Right hindlimb (tissue), 1 donor: ENCODE measurements at places on chromosomes 6 and 20.

DNA sequence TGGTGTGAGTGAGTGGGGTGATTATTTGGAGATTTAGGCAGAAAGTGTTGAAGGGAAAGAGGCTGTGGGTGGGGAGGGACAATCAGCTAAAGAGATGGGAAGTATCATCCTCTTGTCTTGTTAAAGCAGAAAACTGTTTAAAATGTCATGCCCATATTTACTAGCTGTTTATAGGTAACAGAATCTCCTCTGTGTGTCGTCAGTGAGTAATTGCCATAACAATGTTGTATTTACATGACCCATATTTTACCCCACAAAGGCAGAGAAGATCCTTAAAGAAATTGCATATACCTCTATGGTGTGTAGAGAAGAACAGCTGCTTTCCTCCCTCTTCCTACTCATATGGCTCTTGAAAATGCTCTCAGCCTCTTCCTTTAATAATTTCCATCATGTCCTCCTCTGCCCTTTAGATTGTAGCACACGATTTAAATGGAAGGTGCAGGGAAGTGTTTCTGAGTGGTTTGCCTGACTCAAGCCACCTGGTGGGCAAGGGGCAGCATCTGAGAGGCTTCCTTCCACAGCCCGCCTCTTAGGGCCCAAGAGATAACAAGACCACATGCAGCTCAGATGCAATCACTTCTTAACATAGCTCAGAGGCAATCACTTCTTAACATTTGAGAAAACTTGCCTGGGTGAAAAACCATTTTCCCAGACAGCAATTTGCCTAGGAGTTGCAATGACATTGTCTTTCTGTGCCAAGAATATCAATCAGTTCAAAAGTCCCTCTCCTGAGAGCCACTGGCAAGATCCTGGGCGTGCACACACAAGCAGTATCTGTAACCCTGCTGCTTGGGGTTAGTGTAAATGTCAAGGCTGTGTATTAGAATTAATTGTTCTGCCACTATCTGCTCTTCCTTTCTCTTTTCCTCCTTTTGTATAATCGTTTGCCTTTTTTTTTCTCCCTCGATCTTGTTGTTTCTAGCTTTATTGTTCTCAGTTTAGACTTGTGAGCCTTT is 44.1 kb upstream of the EDN1 start:
- DNase-seq: no peak

DNA sequence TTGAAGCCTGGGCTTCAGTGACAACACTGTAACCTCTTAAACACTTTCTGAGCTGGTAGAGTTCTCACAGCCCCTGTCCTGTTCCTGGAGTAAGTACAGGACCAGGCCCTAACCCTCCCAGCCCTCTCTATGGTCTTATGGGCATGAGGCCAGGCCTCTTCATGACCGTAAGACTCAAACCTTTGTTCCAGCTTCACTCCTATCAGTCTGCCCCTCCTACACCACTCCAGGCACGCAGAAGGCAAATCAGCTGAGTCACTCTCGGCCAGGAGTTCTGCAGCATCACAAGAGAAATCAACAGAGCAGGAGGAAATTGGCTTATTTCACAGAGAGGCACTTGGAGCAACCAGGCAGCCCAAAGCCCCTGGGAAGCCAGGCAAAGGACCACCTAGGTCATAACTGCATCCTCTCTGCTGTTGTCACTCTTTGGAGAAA is 25.3 kb upstream of the CHD6 start:
- no peak for DNase-seq

GRCh38 chr6:39852324-39852723 is 60.1 kb downstream of the DAAM2 start:
- no peak for DNase-seq

GRCh38 chr6:66522864-66523263 is 815.8 kb upstream of the EYS start:
- no peak for DNase-seq

GRCh38 chr6:30689022-30689865 is 1.5 kb downstream of the NRM start:
- no peak for DNase-seq

DNA sequence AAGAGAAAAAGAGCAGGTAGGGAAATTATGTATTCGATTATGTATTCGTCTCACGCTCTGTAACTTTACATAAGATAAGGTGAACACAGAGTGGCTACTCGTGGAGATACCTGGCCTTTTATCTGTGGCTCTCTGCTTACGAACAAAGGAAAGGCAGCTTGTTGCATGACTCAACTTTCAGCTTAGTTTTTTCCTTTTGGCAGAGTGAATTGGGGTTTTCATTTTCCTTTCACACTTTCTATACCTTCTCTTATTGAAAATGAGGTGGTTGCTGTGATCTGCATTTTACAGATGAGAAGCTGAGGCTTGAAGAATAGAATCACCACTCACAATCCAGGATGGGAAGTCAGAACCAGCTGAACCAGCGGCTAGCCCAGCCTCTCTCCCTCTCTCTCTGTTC is 13.3 kb upstream of the KCNK15 start:
- no peak for DNase-seq

DNA sequence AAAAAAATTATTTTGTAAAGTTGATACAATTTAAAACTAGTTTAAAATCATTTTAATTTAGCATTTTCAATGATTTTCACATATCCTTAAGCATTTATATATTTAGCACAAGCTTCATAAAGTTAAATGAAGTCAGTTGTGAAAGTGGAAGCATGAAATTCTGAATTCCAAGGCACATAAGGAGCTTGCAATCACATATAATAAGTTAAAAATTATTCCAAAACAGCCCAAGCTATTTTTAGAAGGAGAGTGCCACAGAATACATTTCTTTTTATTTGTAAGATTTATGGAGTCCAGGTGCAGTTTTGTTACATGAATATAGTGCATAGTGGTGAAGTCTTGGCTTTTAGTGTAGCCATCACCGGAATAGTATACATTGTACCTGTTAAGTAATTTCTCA is 3.2 kb upstream of the LGSN start:
- no peak for DNase-seq

- DNase-seq: no peak
Measured at GRCh38 chr6:111843347-111844147, 29.7 kb downstream of the FYN start.

- no peak for DNase-seq
Measured at GRCh38 chr20:51422514-51423289, 119.8 kb downstream of the NFATC2 start.

DNA sequence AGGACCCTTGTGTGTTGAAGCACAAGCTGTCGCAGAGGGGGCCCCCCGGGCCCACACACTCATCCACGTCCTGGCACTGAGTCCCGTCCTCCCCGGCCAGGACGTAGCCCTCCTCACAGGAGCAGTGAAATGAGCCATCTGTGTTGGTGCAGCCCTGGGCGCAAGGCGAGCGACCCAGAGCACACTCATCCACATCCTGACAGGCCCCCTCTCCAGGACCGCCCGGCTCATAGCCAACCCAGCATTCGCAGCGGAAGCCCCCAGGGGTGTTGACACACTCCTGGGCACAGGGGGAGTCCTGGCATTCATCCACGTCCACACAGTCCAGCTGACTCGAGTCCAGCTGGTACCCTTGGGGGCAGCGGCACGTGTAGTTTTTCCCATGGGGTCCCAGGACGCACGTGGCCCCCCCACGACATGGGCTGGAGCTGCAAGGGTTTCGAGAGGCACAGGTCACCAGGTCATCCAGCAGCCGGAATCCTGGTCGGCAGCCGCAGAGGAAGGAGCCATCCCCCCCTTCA is 1.2 kb downstream of the CD93 start:
- DNase-seq: no peak

GRCh38 chr20:15248618-15249395 is 911.4 kb upstream of the FLRT3 start:
- no peak for DNase-seq

- DNase-seq: no peak
Measured at GRCh38 chr6:42071881-42072583, 21.7 kb downstream of the TAF8 start.

GRCh38 chr6:159008656-159009288 is 8.8 kb upstream of the RSPH3 start:
- DNase-seq: no peak

DNA sequence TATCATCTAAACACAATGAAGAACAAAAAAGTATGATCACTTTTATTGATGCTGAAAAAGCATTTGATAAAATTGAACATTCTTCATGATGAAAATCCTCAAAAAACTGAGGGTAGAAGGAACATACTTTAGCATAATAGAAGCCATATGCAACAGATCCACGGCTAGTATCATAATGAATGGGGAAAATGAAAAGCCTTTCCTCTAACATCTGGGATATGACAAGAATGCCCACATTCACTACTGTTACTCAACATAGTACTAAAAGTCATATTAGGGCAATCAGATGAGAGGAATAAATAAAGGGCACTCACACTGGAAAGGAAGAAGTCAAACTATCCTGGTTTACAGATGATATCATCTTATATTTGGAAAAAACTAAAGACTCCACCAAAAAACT is 256.6 kb downstream of the RFPL4B start:
- no peak for DNase-seq

- no peak for DNase-seq
Measured at GRCh38 chr6:20810727-20811108, 276.5 kb downstream of the CDKAL1 start.

- DNase-seq: no peak
Measured at GRCh38 chr6:64250126-64250525, 614.5 kb downstream of the PHF3 start.

DNA sequence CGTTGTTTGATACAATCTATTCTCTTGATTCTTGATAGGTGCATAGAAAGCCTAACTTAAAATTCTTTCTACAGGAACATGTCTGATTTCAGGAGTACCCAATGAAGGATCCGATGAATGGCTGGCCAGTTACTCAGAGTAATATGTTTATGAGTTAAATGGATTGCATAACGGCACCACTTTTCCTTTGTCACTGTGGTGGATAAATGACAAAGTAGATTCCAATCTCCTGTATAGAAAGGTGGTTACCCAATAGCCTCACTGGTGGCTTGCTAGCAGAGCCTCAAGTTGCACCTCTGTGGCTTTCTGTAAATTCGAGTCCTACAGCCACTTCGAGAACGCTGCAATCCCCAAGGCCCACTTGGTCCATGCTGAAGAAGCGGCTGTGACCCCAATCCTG is 28.4 kb downstream of the LHFPL5 start:
- DNase-seq: no peak

DNA sequence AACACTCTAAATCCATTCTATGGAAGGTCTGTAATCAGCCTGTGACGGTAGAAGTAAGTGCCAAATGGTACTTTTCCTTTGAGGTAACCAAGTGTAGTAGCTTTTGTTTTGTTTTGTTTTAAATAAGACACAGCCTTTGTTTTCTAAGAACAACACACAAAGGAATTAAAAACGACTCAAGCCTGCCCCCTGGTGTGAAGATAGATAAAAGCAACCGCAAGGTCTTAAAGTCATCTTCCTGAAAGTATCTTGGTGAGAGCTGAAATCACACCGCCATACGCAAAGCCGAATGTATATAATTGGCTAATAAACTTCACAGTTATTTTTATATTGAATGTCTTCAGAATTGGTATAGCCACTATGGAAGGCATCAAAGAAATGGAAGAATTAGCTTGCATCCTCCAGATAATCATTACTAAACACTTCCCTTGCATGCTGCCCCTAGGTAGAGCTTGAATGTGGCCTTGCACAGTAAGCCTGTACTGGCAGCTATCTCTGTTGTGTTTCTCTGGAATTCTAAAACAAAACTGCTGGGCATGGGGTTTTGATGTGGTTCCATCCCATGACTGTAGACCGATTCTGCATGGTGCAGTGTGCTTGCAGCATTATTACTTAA is 95.6 kb downstream of the LAMP5 start:
- peak; percentile 55 for DNase-seq

DNA sequence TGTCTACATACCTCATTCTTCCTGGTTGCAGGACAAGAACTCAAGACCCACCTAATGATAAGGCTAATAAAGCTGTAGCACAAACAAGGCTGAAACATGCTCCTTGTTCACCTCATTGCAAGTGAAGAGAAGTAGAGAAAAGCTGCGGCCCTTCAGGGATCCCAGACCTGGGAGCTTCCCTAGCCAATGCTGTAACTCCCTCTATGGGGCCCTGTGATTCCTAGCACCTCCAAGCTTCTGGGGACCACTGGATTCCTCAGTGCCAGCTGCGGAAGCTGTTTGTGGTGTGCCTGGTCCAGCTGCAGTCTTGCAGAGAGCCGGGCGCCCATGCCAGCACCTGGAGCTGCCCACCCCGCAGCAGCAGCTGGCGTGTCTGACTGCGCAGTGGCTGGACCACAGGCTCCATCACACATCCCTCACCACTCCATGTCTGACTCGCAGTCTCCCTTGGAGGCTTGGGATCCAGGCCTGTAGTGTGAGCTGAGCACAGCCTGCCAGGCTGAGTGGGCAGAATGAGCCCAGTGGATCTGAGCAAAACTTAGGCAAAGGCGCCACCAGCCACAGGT is 737.2 kb upstream of the GJE1 start:
- DNase-seq: no peak

DNA sequence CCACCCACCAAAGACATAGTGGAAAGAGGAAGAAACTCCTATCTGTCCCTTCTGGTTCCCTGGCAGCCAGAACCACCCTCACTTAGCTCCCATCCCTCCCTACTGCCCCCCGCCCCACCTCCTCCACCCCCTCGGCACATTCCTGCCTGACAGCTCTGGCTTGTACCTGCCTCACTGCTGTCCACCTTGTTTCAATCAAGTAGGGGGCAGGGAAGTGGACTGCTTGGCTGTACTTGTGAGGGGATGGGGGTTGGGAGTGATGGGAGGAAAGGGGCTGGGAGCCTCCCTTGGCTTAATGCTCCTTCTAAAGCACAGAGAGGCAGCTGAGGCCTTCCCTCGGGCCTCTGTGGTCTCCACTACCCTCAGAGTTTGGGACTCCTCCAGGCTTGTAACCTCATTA is 22.1 kb upstream of the ZNF76 start:
- no peak for DNase-seq

DNA sequence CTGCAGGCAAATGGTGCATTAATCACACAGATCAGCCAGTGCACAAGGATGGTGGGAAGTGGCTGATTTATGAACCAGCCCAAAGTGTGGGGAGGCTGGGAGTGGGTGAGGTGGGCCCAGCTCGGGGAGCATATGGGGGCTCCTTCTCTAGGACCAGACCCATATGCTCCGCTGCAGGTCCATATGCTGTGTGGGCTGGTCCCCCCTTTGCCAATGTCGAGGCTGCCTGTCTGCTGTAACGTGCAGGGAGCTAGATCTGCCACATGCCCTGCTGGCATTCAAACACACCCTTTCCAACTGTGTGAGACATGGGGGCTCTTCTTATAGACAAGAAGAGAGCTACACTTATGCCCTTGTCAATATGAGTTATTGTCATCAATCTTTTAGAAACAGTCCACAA is 566.3 kb downstream of the DHX35 start:
- DNase-seq: no peak
